SK-N-MC (cell line): ENCODE measurements at places on chromosomes 5 and 9.

DNA sequence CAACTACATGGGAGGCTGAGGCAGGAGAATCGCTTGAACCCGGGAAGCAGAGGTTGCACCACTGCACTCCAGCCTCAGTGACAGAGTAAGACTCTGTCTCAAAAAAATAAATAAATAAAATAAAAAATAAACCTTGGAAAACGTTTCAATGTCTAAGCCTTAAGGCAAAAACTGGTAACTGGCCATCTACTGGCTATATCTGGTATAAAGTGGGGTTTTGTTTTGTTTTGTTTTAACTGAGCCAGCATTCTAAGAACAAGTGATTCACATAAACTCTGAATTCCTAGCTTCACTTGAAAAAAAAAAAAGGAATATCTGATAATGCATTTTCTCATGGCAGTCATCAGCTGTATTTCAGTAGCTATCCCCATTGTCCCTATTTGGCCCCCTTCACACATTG, 126.1 kb upstream of the EFNA5 start:
- DNase-seq, result no peak

DNA sequence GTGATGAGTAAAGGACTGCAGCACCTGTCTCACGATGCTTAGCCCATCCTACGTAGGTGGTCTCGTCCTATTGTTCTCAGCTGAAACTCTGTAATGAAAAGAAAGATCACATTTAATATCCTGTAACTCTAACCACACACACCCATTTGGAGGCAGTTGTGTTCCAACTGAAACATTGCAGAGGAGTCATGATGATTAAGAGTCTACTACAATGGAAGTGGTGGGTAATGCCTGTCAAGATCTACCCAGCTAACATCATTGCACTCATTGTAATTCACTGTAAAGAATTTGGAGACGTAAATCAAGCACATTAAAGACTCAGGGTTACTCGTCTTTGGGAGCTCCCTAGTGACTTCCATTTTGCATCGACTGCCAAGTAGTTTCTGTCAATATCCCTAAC, 106.0 kb upstream of the PTPN3 start:
- DNase-seq, result peak; percentile 48

DNA sequence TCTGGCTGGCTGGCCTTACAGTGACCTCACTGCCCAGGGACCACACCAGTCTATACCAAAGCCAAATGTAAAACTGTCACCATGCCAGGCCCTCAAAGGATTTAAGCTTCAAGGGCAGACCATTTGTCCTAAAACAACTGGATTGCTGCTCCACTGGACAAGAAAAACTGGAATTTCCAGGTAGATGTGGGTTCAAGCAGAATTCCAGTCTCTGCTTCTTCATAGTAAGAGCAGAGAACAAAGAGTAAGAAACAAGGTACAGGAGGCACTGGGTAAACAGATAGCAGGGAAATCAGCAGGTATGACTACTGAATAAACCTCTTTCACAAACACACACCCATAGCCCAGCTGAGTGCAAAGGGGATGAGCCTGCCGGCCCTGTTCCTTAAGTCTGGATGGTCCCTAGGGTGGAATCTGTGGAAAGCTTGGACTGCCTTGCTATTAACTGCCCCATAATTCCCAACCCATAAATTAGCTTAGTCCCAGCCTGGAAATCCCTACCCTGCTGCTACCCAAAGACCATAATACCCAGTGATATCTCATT, 5.5 kb downstream of the B4GALT1 start:
- no peak for DNase-seq

- DNase-seq, result no peak
These were observed 85.5 kb downstream of the ELAVL2 start for GRCh38 chr9:23740531-23740930.

GRCh38 chr5:130693509-130693908, 471.5 kb downstream of the HINT1 start:
- DNase-seq, result no peak

DNA sequence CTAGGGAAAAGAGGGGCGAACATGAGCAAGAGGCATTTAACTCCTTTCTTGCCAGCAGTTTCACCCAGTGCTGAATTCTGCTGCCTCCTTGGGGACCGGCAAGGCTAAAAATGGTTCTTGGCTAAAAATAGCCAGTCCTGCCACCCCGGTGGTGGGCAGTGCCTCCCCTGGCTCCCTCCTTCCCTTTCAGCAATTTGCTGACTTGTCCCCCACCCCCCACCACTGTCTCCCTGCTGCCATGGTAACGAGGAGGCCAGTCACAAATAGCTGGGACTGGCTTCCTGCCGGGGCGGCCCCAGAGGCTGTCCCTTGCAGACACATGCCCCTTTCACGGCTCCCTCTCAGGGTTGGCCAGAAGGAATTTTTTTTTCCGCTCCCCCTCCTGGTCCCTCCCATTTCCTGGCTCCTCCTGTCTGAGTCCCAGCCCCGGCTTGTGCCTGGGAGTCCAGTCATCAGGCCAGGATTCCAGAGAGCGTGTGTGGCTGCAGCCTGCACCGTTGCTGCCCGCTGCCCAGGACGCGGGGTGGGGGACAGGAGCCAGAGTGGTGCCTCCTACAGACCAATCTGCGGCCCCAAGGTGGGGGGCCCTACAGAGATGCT, 130.3 kb downstream of the RGS3 start:
- no peak for DNase-seq

DNA sequence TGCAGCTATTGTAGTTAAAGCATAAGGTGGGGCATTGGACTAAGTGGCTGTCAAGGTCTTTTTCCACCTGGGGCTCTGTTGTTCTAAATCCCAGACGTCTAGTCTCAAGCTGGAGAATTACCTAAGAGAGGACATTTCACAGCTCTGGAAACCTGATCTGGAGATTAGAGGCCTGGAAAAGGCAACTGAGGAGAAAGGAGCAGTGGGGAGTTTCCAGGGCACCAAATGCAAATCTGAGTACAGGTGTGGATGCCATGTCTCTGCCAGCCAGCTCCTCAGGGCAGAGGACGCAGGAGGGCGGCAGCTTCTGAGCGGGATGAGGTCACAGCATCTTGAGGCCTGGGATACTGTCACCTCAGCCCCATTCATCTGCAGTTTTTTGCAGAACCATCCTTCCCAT, 65.2 kb downstream of the PPARGC1B start:
- DNase-seq, result no peak

DNA sequence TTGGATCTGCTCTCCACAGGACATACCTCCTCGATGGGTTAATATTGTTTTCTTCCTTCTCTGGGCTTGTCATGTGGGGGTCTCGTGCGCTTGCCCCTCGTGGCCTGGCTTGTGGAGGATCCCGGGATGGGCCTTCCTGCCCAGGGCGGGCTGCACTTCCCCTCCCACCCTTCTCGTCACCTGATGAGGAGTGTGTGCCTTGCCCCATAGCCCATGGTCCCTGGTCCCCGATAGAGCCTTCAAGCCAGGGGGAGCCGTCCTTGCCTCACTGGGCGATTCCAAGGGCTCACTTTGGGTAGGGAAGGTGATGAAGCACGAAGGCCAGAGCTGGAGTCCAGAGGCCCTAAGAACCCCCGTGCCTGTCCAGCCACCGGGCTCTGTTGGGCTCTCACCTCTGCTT, 28.7 kb downstream of the DYNC2I2 start:
- DNase-seq, result no peak

DNA sequence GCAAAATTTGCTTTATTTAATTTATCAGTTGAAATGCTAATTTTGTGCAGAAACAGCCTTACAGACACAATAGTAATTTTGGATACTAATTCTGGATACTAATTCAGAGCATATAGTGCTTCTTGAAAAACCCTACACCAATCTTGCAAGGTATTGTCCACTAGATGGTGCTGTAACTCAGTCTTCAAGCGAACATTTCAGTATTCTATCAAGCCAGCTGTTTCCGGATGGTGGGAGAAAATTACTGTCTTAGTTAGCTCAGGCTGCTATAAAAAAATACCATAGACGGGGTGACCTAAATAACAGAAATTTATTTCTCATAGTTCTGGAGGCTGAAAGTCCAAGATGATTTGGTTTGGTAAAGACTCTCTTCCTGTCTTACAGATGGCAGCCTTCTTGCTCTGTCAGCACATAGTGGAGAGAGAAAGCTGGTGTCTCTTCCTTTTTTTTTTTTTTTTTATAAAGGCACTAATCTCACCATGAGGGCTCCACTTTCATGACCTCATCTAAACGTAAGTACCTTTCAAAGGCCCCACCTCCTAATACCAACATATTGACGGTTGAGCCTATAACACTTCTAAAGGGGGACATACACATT, 1306.5 kb upstream of the CDH9 start:
- DNase-seq, result peak; percentile 59

GRCh38 chr5:60538955-60539866, 160.8 kb downstream of the DEPDC1B start:
- DNase-seq, result no peak

- no peak for DNase-seq
These were observed 179.0 kb upstream of the NMUR2 start for GRCh38 chr5:152584103-152584502.

DNA sequence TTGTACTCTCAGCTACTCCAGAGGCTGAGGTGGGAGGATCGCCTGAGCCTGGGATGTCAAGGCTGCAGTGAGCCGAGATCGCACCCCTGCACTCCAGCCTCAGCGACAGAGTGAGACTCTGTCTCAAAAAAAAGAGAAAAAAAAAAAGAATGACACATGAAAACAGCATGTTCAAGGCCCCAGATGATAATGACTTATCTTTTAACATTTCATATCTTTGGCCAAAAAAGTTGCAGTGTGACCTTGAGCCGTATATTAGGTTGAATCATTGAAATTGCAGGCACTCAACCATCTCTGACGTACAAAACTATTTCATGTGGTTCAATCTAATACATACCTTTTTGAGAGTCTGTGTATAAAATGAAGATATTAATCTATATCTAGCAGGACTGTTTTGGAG, 79.1 kb upstream of the CPEB4 start:
- no peak for DNase-seq

DNA sequence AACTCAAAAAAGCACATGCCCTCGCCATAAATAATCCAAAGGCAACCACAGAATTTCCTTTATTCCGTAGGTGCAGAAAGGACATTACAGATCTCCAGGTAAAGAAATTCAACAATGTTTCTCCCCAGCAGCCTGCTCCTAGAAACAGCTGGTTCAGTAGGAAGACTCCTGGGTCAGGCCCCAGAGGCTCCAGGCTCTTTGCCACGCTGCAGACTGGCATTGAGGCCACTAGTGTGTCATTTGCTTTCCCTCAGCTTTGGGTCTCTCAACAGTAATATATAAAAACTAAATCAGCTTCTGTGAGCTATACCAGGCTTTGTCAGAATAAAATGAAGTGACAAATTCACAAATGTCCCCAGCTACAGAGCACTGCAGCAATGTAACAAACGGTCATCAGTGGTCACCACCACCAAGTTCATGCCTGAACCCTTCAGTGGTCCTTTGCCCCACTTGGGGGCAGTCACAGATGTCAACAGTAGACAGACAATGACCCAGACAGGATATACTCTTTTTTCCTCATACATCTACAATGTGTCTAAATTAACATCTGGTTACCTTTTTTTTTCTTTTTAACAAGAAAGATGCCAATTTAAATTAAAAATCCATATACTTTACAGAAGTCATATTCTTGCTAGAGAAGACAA, 93.5 kb downstream of the MARCHF3 start:
- no peak for DNase-seq

DNA sequence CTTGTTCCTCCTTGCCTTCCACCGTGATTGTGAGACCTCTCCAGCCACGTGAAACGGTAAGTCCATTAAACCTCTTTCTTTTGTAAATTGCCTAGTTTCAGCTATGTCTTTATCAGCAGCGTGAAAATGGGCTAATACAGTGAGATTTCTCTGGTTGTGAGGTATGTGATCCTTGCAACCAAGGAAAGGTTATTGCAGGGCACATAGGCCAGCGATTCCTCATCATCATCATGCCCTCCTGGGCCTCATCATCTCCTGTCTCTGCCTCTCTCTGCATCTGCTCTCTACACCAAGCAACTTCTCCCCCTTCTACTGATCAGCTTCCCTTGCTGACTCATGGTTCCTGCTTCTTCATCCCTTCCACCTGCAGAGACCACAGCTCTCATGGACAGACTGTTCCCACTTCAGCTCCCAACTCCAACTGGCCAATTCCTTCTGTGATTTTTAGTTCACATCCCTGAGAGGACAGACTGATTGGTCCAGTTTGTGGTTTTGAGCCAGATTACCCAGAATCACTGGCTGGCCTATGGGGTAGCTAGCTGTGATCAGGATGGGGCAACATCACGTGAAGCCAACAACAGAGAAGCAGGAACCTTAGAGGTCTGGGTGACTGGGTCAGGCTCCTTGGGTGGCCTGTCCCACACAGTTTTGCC, 53.1 kb downstream of the LIX1 start:
- DNase-seq, result no peak

DNA sequence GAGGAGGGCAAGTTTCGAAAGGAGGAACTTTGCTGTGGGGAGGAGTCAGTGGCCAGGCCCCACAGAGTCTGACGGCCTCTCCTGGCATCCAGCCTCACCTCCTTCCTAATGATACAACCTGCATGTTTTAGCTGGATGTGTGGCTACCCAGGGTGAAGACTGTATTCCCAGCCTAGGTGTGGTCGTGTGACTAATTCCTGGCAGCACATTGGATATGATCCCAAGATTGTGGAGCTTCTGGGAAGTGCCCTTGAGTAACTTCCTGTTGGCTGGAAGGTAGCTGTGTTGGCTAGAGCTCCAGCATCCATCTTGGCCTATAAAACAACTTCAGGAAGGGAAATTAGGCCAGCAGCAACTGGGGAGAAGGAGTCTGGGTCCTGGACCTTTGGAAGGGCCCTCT, 19.0 kb upstream of the LPCAT1 start:
- DNase-seq, result no peak

DNA sequence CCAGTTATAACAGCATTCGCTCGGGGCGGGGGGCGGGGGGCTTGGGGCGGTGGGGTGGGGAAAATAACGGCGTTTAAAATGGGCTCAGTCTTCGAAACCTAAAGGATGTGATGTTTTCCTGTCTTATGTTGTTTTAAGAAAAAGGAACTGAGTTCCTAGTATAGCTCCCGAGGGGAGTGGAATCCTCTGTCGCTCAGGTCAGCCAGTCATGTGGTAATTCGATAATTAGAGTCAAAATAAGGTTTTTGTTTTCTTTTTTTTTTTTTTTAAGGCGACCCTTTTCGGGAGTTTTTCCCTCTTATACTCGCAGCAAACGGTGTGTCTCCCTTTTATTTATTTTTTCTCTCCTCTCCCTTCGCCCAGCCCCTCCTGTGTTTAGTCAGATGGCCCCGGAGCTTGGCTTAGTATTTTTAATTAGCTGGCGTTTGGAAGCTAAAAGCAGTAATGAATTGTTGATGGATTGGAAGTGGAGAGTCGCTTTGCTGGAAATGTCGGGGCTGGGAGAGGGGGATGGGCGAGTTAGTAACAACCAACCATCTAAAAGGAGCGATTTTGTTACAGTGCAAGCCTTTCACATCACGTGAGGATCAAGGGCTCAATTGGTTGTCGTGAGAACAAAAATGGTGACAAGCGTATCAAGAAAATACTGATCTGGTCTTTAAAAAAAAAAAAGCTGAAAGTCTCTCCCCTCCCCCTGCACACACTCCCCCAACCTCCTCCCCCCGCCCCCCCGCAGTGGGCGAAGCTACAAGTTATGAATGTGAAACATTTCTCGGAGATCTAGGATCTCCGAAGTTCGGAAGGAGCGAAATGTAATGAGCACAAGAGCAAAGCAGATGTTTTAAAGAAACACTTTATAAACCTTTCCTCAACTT, 714 bp upstream of the ZNF608 start:
- DNase-seq, result no peak

GRCh38 chr5:65927503-65928321, 1.3 kb downstream of the ERBIN start:
- no peak for DNase-seq

GRCh38 chr5:172407241-172407691, 47.1 kb downstream of the SH3PXD2B start:
- no peak for DNase-seq
